Stimulated activated CD4-positive, alpha-beta T cell treated with anti-CD3 and anti-CD28 coated beads, Interleukin-1b, Interleukin-23, amount 100 ng/mL, for 1 hour (primary cell): ENCODE measurements at places on chromosomes 5 and 9.

DNA sequence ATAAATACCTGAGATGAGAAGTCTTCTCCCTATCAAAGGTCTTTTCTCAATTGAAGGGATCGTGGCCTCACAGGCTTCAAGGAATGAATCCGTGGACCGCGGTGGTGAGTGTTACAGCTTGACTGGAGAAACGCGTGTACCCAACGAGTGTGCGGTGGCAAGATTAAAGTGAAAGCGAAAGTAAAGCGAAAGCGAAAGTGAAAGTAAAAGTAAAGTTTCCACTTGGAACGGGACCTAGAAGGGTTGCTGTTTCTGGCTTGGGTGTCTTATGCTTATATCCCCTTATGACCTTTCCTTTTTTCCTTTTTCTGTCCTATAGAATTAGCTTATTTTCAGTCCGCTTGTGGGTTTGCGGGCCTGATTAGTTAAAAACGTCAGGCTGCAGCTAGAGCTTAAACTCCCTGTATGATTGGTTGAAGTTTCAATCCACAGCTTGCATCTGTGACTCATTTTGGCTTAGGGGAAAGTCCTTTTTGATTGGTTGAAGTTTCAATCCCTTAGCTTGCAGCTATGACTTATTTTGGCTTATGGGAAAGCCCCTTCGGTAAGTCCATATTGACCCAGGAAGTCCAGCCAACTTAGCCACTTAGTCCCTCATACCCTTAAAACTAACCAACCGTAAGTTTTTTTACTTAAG is 924.3 kb upstream of the CDH10 start:
- no peak for DNase-seq

GRCh38 chr5:88688984-88689667 is 193.9 kb downstream of the MEF2C start:
- DNase-seq, result no peak

DNA sequence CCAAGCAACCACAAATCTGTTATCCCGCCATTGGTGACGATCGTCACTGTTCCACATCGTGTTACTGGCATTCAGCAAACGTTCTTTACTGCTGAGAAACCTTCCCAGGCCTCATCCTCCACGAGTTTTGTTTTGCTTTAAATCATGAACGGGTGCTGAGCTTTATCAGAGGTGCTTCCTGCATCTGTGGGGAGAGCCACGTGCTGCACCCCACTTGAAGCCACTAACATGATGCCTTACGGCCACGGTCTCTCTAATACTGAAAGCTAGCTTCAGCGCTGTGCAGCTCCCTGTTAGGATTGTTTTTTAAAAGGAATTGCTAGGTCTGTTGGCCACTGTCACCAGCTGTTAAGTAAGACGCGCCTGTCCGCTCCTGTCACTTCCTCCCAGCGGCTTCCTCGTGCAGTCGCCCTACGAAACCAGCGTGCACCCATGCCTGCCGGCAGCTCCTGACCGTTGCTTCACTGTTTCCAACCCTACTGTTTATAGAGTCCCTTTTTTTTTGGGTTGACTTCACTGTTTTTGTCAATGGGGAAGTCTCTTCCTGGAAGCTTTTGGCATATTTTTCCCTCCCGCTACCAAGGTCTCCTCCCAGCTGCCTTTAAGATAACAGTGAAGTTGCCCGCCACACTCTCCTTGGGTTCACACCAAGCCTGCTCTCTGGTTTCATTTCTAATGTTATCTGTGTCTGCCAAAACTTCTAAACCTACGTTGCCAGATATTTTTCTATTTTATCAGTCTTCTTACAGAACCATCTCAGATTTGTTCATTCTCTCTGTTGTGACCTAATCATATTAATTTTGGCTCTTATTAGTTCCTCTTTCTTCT is 20.3 kb downstream of the LPCAT1 start:
- no peak for DNase-seq

- DNase-seq, result no peak
Observed at GRCh38 chr5:140113180-140113698, 670 bp upstream of the PURA start.
